ENCODE measurements at places on chromosomes 11 and 22.

- no peaks in the 10 kb centered on the region for H3K36me3 ChIP-seq
- no peak overlapping the region for H3K4me3 ChIP-seq
- no peak for DNase-seq
- H3K27me3 ChIP-seq = no peaks in the 10 kb centered on the region
- H3K4me1 ChIP-seq = peaks cover 8% of the 10 kb centered on the region
These were observed 85.2 kb downstream of the PHF21A start for GRCh38 chr11:46036009-46036408.

GRCh38 chr11:83051760-83052671 is 19.7 kb downstream of the RAB30 start:
- H3K4me1 ChIP-seq = peaks cover 37% of the 10 kb centered on the region
- no peak overlapping the region for H3K27ac ChIP-seq
- peaks cover 15% of the 10 kb centered on the region for H3K36me3 ChIP-seq

DNA sequence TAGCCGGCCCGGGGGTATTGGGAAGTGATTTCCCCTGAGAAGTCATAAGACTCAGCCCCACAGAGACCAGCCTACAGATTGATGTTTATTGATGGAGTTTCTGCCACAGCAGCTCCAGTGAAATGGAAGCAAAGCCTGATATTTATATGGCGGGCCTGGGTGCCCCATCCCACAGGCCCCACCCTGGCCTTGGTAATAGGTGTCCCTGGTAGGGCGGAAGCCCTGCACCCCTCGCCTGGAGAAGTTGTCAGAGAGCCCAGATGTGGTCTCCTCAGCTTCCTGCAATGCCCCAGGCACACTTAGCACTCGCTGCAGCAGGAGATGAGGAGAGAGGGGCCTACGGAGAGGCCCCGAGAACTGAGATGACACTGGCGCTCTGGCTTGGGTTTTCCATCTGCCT is 107.4 kb downstream of the MORC2 start:
- DNase-seq = no peak
- no peak overlapping the region for H3K4me3 ChIP-seq
- no peaks in the 10 kb centered on the region for H3K36me3 ChIP-seq
- H3K4me1 ChIP-seq = no peaks in the 10 kb centered on the region
- no peak overlapping the region for H3K27ac ChIP-seq

- H3K4me3 ChIP-seq = no peak overlapping the region
- H3K27ac ChIP-seq = no peak overlapping the region
- H3K36me3 ChIP-seq = no peaks in the 10 kb centered on the region
- no peak for DNase-seq
- H3K4me1 ChIP-seq = no peaks in the 10 kb centered on the region
These were observed 24.3 kb downstream of the GLYATL1 start for GRCh38 chr11:58963551-58964104.

DNA sequence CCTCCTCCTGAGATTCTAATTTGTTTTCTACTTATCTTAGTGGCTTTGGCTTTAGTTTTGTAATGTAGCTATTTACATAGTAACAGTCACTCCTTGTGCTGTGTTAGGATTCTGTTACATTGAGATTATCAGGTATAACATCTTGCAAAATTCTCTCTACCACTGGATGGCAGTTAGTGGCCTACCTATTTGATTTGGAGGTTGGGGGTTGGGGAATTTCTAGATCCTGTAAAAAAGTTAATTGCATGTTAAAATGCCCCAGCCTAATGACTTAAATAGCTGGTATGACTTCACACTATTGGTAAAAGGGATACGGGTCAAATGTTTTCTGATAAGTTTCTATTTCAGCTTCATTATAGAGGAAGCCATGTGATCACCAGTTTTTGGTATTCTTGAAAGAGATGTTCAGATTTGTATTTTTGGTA is 2.8 kb downstream of the GRK3 start:
- H3K4me1 ChIP-seq = peaks cover 65% of the 10 kb centered on the region
- H3K27ac ChIP-seq = peak overlapping the region; percentile 24
- no peak for DNase-seq
- H3K4me3 ChIP-seq = peak overlapping the region; percentile 90
- H3K36me3 ChIP-seq = peaks cover 23% of the 10 kb centered on the region

DNA sequence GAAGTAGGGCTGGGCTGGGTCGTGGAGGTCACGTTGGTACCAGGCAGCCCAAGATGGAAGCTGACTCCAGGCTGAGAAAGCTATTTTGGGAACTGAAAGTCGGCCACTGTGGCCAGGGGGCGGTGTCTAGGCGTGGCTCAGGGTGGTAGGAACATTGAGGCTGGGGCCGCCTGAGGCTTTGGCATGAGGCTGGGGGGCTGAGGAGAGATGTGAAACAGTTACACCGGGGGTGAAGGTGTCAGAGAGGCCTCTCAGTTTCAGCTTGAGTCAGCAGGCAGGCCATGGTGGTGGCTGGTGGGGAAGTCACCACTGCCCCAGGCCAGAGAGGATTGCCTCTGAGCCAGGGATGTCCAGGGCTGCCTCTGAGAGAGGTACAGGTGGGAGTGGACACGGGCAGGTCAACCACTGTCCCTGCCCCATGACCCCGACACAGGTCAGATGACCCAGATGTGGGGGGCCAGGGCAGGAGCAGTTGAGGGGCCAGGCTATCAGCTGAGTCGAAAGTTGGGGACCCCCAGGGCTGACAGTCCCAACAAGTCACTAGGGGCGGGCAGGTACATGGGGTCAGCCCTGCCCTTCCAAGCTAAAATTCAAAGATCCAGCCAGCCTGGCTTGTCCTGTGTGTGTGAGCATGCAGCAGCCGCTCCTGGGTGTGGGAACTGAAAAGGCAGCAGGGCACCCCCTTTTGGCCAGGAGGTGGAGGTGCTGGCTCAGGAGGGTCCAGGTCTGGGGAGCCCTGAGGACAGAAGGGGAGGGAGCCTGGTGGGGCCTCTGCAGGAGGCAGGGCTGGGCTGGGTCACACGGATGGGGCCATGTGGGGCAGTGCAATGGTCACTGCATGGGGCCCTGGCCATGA is 7.2 kb downstream of the KCNK7 start:
- peak overlapping the region; percentile 79 for H3K27ac ChIP-seq
- peak; percentile 86 for DNase-seq
- no peak overlapping the region for H3K4me3 ChIP-seq
- peaks cover 24% of the 10 kb centered on the region for H3K36me3 ChIP-seq

DNA sequence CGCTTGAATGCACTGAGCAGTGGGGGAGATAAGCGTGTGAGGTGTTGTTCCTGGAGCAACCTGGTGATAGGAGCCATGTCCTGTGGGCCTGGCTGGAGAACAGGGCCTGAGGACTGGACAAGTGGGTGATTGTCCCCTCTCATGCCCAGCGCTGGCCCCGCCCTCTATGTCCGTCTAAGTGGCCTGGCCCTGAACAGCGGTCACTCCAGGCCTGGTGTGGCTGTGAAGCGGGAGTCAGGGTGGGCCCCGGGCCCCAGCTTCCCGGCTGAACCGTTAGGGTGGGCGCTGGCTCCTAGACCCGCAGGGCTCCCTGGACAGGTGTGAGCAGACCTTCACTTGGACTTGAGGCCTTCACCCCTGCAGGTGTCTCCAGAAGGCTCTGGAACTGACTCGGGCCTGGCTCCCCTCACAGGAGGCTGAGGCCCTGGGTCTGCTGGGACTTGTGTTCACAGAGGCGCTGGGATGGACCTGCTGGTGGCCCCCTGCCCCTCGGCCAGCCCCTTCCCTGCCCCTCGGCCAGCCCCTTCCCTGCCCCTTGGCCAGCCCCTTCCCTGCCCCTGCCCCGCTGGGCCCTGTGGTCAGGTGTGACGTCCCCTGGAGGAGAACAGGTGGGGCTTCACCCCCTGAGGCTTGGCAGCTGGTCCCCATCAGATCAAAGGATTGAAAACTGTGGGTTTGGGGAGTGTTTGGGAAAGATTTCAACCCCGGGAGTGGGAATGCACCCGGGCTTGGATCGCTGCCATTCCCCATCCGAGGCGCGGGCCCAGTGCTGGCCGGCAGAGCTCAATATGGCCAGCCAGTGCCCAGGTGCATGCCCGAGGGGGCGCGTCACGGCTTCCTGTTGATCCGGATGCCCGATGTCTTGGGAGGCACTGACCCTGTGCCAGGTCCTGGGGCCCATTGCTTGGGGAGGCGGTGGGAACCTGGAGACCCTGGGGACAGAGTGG is 3.2 kb upstream of the MUC6 start:
- H3K36me3 ChIP-seq = no peaks in the 10 kb centered on the region
- H3K4me3 ChIP-seq = no peak overlapping the region
- H3K27me3 ChIP-seq = peaks cover 8% of the 10 kb centered on the region
- no peak for DNase-seq
- no peak overlapping the region for H3K27ac ChIP-seq
- no peaks in the 10 kb centered on the region for H3K4me1 ChIP-seq

- H3K4me1 ChIP-seq = peaks cover 30% of the 10 kb centered on the region
- no peaks in the 10 kb centered on the region for H3K27me3 ChIP-seq
- no peak overlapping the region for H3K27ac ChIP-seq
- no peaks in the 10 kb centered on the region for H3K36me3 ChIP-seq
- H3K4me3 ChIP-seq = no peak overlapping the region
- no peak for DNase-seq
These were observed 3.4 kb upstream of the ATP5MGL start for GRCh38 chr22:42643634-42644421.

GRCh38 chr11:124081483-124081882 is 33.8 kb upstream of the VWA5A start:
- no peak overlapping the region for H3K27ac ChIP-seq
- H3K4me1 ChIP-seq = peaks cover 4% of the 10 kb centered on the region
- H3K27me3 ChIP-seq = peaks cover 24% of the 10 kb centered on the region
- DNase-seq = no peak
- no peak overlapping the region for H3K4me3 ChIP-seq

GRCh38 chr11:105268404-105269062 is 129.0 kb upstream of the CARD18 start:
- no peak overlapping the region for H3K27ac ChIP-seq
- DNase-seq = no peak
- H3K36me3 ChIP-seq = no peaks in the 10 kb centered on the region

GRCh38 chr11:19670030-19670791 is 42.4 kb upstream of the NAV2 start:
- H3K4me1 ChIP-seq = peaks cover 6% of the 10 kb centered on the region
- no peak for DNase-seq
- peaks cover 8% of the 10 kb centered on the region for H3K27me3 ChIP-seq
- no peak overlapping the region for H3K27ac ChIP-seq
- H3K36me3 ChIP-seq = no peaks in the 10 kb centered on the region
- no peak overlapping the region for H3K4me3 ChIP-seq

- H3K4me3 ChIP-seq = no peak overlapping the region
- H3K36me3 ChIP-seq = no peaks in the 10 kb centered on the region
- H3K27me3 ChIP-seq = peaks cover 33% of the 10 kb centered on the region
- peak; percentile 34 for DNase-seq
These were observed 5.1 kb upstream of the SLC22A8 start for GRCh38 chr11:63020671-63021291.

DNA sequence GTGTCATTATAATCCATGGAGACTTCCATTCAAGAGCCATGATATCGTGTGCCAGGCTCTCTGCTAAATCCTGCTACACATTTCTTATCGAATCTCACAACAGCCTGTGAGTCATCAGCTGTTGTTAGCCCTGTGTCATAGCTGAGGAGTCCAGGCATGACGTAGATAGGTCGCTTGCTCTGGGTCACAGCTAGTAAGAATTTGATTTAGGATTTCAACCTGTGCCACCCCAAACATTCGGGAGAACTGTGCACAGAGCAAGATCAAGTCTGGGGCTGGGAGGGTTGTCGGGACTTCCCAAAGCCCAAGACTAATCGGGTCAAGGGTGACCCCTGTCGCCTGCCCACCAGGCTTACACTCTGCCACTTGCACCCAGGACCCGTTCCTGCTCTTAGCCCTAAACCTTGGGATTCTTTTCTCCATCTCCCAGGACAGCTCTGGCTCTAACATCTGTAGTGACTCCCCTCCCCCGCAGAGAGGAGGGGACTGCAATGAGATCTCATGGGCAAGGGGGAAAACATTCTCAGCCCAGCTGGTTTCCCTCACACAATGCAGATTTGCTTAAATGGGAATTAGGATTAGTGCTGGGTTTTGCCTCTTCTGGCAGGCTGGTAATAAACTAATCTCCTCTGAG is 34.3 kb downstream of the TSPAN18 start:
- DNase-seq = no peak
- no peaks in the 10 kb centered on the region for H3K4me1 ChIP-seq
- H3K36me3 ChIP-seq = peaks cover 26% of the 10 kb centered on the region
- H3K27me3 ChIP-seq = no peaks in the 10 kb centered on the region

DNA sequence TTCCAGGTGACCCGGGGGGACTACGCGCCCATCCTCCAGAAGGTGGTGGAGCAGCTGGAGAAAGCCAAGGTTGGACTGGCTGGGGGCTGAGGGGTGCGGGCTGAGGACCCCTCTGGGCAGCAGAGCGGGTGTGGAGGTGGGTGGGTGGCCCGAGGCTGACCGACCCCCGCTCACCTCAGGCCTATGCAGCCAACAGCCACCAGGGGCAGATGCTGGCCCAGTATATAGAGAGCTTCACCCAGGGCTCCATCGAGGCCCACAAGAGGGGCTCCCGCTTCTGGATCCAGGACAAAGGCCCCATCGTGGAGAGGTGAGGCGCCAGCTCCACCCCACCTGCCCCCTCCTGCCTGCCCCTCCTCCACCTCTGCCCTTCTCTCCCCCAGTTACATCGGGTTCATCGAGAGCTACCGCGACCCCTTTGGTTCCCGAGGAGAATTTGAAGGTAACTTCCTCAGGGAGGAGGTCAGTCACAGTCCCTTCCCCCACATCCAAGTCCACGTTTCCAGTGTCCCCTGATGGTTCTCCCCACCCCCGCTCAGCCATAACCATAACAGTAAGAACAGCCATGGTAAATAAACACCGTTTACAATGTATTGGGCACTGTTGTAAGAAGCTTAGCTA is 11.2 kb downstream of the DPP3 start:
- H3K27me3 ChIP-seq = no peaks in the 10 kb centered on the region
- H3K4me1 ChIP-seq = no peaks in the 10 kb centered on the region
- H3K27ac ChIP-seq = no peak overlapping the region
- no peak overlapping the region for H3K4me3 ChIP-seq

DNA sequence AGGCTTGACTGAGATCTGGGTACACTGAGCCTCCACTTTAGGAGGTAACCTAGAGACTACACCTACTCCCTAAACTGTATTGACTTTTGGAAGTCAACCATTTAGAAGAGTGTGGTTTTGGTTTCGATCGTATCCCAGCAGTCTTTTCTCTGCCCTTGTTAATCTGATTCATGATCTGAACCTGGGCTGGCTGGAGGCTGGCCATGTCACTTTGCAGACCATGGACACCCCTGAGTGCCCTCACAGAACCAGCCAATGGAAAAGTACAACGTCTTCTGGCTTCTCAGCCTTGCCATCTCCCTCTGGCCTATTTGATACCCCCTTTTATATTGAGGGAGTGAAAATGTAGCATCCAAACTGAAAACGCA is 10.8 kb downstream of the EHF start:
- H3K36me3 ChIP-seq = no peaks in the 10 kb centered on the region
- no peak overlapping the region for H3K27ac ChIP-seq
- DNase-seq = no peak
- H3K4me1 ChIP-seq = peaks cover 18% of the 10 kb centered on the region

- H3K4me3 ChIP-seq = no peak overlapping the region
- DNase-seq = no peak
- H3K27me3 ChIP-seq = no peaks in the 10 kb centered on the region
- no peaks in the 10 kb centered on the region for H3K4me1 ChIP-seq
- no peaks in the 10 kb centered on the region for H3K36me3 ChIP-seq
- H3K27ac ChIP-seq = no peak overlapping the region
These were observed 69.5 kb upstream of the ZC3H12C start for GRCh38 chr11:110023711-110024110.

GRCh38 chr11:69530278-69531070 is 49.0 kb downstream of the LINC01488 start:
- DNase-seq = no peak
- no peaks in the 10 kb centered on the region for H3K36me3 ChIP-seq

GRCh38 chr22:36065462-36065774 is 36.8 kb upstream of the RBFOX2 start:
- no peak overlapping the region for H3K27ac ChIP-seq
- no peaks in the 10 kb centered on the region for H3K36me3 ChIP-seq
- DNase-seq = no peak
- peaks cover 9% of the 10 kb centered on the region for H3K4me1 ChIP-seq
- H3K4me3 ChIP-seq = peak overlapping the region; percentile 72

Measured in activated naive CD4-positive, alpha-beta T cell treated with anti-CD3 and anti-CD28 coated beads, Interleukin-2, amount 10 ng/mL, durations not matched to agents 7 days and 5 days (primary cell).